Left renal pelvis (tissue), 4 donors: ENCODE measurements at places on chromosomes 12 and 14. TPM values are rescaled to one million over a fixed set of nuclear protein-coding genes. Genes with fewer than 3 reads are reported as not detected.

GRCh38 chr12:130574402-130574801 is 141.7 kb downstream of the RIMBP2 start:
- DNase-seq, result no peak

DNA sequence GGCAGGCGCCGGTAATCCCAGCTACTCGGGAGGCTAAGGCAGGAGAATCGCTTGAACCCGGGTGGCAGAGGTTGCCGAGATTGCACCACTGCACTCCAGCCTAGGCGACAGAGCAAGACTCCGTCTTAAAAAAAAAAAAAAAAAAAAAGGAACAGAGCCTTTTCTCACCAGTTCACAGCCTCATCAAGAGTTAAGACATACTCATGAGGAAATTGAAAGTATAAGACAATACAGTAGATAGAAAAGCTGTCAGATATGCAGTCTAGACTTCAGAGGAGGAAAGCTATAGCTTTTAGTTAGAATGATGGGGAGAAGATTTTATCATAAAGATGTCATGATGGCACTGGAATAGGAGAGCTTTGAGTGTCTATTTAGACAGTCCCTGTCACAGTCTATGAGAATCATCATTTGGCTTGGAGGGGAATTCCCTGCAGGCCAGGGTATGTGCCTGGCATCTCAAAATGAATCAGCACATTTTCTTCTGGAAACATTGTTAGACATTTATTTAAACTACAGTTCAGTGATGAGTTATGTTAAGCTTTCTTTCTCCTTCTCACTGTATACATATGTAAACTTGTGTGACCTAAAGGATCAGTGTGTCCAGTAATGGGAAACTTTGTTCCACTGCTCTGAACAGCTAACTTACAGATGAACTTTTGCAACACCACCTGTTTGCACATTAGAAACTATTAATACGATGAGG is 2.9 kb upstream of the RAB35 start:
- DNase-seq, result no peak

GRCh38 chr12:49889361-49890095 is 14.2 kb downstream of the FAIM2 start:
- no peak for DNase-seq

DNA sequence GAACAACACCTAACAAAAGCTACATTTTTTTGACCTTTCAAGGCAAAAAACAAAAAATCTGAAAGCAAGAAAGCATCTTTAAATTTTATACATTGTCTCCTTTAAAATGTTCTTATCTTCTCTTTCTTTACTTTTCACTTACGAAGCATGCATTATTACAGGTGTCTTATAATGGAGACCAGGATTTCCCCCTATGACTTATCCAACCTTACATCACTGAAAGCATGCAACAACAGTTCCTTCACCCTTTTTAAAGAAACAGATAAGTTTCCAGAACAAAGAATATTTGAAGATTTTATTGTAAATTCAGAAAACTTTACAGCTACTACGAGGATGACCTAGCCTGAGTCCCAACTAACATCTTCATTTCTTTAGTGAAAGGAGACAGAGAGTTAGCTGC is 277.2 kb downstream of the AKAP6 start:
- DNase-seq, result no peak

- no peak for DNase-seq
These were observed 14.3 kb upstream of the CORO1C start for GRCh38 chr12:108745641-108746040.

Gene TEDC1
- polyA plus RNA-seq, result 6.4 TPM

- DNase-seq, result no peak
These were observed 772.5 kb upstream of the USP15 start for GRCh38 chr12:61487728-61488127.

DNA sequence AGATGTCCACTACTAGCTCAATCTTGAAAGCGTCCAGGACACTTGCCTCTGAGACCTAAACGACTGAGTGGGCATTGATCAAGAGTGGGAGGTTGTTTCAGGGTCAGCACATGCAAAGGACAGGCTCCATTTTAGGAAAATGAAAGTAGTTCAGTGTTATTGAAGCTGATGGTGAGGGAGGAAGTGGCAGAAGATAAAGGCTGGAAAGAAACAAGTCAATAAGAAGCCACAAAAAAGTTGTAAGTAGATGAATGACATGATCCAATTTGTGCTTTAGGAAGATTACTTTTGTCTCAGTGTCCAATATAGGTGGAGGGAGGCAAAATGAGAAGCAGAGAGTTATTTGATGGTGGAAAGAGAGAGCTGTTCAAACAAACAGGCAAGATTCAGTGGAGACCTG is 22.0 kb downstream of the GPR65 start:
- DNase-seq, result no peak
